ENCODE measurements at places on chromosomes 12 and 14.
A peak's percentile ranks its signal among the peaks of the same experiment; 100 is the strongest.

DNA sequence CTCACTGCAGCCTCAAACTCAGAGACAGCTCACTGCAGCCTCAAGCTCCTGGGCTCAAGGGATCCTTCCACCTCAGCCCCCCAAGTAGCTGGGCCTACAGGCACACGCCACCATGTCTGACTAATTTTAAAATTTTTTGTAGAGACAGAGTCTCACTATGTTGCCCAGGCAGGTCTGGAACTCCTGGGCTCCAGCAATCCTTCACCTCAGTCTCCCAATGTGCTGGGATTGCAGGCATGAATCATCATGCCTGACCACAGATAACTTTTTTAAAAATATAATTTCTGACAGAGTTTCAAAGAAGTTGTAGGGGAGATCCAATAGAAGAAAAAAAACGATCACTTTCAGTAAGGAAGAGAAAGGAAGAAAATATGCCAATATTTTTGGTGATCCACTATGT, 189.7 kb upstream of the CDKN3 start:
- no peak overlapping the region for H3K27ac ChIP-seq
- no peak for DNase-seq
- H3K4me1 ChIP-seq, result peaks cover 3% of the 10 kb centered on the region
- no peaks in the 10 kb centered on the region for H3K27me3 ChIP-seq
- no peak overlapping the region for H3K4me3 ChIP-seq

DNA sequence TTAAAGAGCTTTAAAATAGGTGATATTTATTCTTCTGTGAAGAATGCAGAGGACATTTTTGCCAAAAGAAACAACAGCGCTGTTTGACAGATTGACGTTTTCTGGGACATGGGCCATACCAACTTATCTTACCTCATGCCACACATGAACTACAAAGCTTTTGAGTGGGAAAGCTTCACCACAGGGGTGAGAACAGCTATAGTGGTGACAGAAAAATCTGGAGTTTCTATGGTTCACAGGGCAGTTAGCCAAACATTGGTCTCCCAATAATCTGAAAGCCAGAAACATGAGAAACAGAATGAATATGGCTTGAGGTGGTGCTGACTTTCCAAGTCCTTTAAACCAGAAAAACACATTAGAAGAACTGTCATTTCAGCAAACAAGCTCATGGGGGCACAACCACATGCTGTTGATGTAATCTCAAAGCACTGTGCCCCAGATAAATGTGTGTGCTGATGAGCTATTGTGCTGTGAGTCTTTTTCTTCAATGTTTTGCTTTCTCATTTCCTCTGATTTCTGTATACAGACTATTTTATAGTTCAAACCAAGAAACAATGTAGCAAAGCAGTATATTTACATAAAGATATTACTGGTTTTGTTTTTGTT, 905.4 kb downstream of the SLC16A7 start:
- peak; percentile 74 for DNase-seq
- no peaks in the 10 kb centered on the region for H3K36me3 ChIP-seq
- H3K4me3 ChIP-seq, result no peak overlapping the region

- H3K4me3 ChIP-seq, result no peak overlapping the region
- no peaks in the 10 kb centered on the region for H3K4me1 ChIP-seq
- H3K27me3 ChIP-seq, result no peaks in the 10 kb centered on the region
- H3K36me3 ChIP-seq, result no peaks in the 10 kb centered on the region
- no peak overlapping the region for H3K27ac ChIP-seq
- DNase-seq, result no peak
Measured at GRCh38 chr14:56884617-56885016, 74.3 kb upstream of the OTX2 start.

DNA sequence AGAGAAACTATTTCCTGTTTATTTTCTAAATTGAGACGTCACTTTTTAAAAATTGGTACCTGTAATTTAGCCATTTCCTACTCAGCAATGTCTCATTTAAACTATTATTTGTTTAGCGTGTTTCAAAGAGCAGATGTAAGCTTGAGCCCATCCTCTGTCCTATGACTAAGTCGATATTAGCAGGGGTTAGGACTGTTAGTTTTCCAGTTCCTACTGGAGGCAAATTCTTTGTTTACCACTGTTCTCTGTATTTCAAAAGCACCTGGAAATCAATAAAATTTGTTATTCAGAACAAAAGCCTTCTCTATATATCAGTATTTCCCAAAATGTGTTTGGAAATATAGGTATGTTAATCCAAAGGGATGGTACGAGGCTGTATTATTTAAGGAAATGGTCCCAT, 42.4 kb downstream of the MDM2 start:
- no peak overlapping the region for H3K27ac ChIP-seq
- H3K4me1 ChIP-seq, result no peaks in the 10 kb centered on the region
- H3K4me3 ChIP-seq, result no peak overlapping the region
- no peaks in the 10 kb centered on the region for H3K27me3 ChIP-seq

DNA sequence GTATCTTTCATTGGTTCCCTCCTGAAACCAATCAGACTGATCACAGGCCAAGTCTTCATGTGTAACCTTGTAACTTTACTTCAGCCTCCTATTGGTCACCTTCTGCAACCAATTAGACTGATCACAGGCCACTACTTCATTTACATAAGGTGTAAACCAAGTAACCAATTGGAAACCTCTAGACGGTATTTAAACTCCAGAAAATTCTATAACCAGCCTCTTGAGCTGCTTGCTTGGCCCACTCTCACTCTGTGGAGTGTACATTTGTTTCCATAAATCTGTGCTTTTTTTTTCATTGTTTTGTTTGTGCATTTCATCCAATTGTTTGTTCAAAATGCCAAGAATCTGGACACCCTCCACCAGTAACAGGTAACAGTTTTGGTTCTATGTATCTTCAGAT, 47.5 kb downstream of the EIF2S3B start:
- no peak overlapping the region for H3K4me3 ChIP-seq
- H3K4me1 ChIP-seq, result no peaks in the 10 kb centered on the region
- DNase-seq, result no peak
- no peak overlapping the region for H3K27ac ChIP-seq
- no peaks in the 10 kb centered on the region for H3K36me3 ChIP-seq

- H3K4me1 ChIP-seq, result no peaks in the 10 kb centered on the region
- no peak overlapping the region for H3K4me3 ChIP-seq
- no peak overlapping the region for H3K27ac ChIP-seq
- no peaks in the 10 kb centered on the region for H3K36me3 ChIP-seq
- H3K27me3 ChIP-seq, result no peaks in the 10 kb centered on the region
Measured at GRCh38 chr12:116194935-116195431, 82.5 kb downstream of the MED13L start.

DNA sequence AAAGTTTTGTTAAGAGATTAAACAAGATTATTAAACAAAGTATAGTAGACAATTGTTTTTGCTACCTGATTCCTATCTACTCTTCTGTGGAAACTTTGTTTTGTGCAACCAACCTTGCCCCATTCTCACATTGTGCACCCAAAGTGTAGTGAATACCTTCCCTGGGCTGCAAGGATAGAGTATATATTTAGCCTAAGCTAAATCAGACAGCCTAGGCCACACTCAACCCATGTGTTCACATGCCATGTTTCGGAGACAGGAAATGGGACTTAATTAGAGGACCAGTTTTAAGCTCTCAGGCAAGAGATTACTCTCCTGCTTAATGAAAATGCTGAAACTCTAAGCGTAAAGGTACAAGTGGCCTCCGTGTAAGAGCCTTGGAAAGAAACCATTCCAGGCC, 734.9 kb upstream of the USP15 start:
- H3K27me3 ChIP-seq, result no peaks in the 10 kb centered on the region
- H3K36me3 ChIP-seq, result no peaks in the 10 kb centered on the region
- H3K4me3 ChIP-seq, result no peak overlapping the region
- no peak for DNase-seq
- H3K4me1 ChIP-seq, result no peaks in the 10 kb centered on the region
- H3K27ac ChIP-seq, result no peak overlapping the region

GRCh38 chr14:102317564-102318248, 1.8 kb upstream of the ZNF839 start:
- no peaks in the 10 kb centered on the region for H3K27me3 ChIP-seq
- H3K36me3 ChIP-seq, result no peaks in the 10 kb centered on the region
- peaks cover 9% of the 10 kb centered on the region for H3K4me1 ChIP-seq
- DNase-seq, result no peak
- peak overlapping the region; percentile 65 for H3K4me3 ChIP-seq

- H3K27me3 ChIP-seq, result no peaks in the 10 kb centered on the region
- no peak overlapping the region for H3K4me3 ChIP-seq
- peaks cover 21% of the 10 kb centered on the region for H3K4me1 ChIP-seq
- DNase-seq, result peak; percentile 49
- no peak overlapping the region for H3K27ac ChIP-seq
Measured at GRCh38 chr12:180445-180844, 33.5 kb downstream of the SLC6A12 start.

GRCh38 chr14:50403419-50403818, 6.7 kb upstream of the CDKL1 start:
- H3K27ac ChIP-seq, result peak overlapping the region; percentile 34
- no peaks in the 10 kb centered on the region for H3K36me3 ChIP-seq
- no peak for DNase-seq
- H3K27me3 ChIP-seq, result no peaks in the 10 kb centered on the region
- no peak overlapping the region for H3K4me3 ChIP-seq

DNA sequence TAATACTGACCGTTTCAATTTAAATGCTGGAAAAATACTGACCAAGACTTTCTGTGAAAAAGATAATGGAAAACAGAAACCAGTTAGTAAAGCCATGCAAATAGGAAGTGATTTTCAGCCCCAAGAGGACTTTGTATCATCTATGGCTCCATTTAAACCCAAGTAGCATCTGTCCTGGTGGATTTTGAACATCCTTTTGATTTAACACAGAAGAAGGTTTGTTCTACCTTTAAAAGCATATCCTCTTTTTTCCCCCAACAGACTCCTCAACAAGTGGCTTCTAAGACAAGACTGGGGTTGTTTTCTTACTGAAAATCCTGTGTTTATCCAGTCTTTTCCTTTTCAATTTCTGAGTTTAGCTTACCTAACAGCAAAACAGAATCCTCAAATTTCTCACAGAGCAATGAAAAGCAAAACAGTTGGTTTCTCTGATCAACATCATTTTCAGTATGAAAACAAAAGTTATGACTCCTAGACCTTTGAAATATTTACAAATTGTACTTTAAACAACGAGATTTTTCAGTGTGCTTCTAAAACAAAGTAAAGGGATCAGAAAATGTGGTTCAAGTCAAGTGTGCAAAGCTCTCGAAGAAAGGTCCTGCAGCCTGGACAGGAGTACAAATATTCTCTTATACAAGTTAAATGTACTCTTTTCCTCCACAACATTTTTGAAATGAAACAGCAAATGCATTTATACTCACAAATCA, 2.9 kb downstream of the PHLDA1 start:
- peak; percentile 35 for DNase-seq
- H3K27ac ChIP-seq, result peak overlapping the region; percentile 97
- H3K36me3 ChIP-seq, result peaks cover 8% of the 10 kb centered on the region
- peak overlapping the region; percentile 94 for H3K4me3 ChIP-seq
- H3K27me3 ChIP-seq, result no peaks in the 10 kb centered on the region

- no peak overlapping the region for H3K27ac ChIP-seq
- H3K27me3 ChIP-seq, result no peaks in the 10 kb centered on the region
- H3K4me3 ChIP-seq, result no peak overlapping the region
Measured at GRCh38 chr14:76923431-76924370, 97.5 kb downstream of the LRRC74A start.

DNA sequence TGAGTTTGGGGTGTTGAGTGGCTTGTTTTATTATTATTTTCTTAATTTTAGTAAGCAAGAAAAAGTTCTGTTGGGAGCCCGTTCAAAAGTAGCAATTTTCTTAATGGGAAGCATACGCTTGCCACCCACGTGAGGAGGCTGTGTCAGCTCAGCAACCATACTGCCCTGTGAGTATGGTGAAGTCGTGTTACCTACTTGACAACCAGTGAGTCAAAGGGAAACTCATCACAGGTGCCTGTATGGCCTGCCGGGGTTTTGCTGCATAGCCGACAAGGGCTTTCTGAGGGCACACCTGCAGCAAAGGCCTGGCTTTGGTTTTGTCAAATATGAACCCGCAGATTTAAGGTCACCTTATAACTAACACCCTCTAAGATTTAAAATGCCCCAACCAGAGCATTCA, 31.1 kb downstream of the PITPNM2 start:
- no peaks in the 10 kb centered on the region for H3K36me3 ChIP-seq
- no peak overlapping the region for H3K27ac ChIP-seq
- peaks cover 8% of the 10 kb centered on the region for H3K4me1 ChIP-seq
- H3K27me3 ChIP-seq, result no peaks in the 10 kb centered on the region
- no peak for DNase-seq

DNA sequence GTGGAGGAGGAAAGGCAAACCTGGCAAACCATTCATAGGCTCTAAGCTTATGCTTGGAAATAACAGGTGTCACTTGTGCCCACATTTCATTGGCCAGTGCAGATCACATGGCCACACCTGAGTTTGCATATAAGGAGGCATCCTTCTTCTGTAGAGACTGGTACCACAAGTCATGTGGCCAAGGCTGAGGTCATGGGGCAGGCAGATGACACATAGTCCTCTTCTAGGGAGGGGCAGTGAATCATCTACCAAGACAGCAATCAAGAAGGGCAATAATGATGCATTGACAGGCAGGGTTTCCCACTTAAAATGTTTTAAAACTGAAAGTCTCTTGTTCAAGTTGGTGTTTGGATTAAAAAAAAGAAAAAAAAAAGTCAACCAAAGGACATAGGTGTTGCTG, 77.3 kb downstream of the DAAM1 start:
- no peak overlapping the region for H3K27ac ChIP-seq
- H3K27me3 ChIP-seq, result no peaks in the 10 kb centered on the region

DNA sequence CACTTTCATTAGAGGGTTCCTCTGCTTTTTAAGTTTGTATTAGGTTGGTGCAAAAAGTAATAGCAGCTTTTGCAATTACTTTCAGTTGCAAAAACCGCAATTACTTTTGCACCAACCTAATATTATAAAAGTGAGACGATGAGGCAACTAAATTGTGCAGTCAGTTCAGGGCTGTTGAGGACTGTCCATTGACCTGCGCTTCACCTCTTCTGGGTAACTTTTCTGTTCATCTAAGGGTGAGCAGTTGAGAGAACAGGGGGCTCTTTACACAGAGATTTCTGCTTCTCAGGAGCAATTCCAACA, 191.3 kb downstream of the AACS start:
- H3K27ac ChIP-seq, result no peak overlapping the region
- DNase-seq, result no peak
- no peaks in the 10 kb centered on the region for H3K36me3 ChIP-seq
- no peaks in the 10 kb centered on the region for H3K4me1 ChIP-seq
- no peak overlapping the region for H3K4me3 ChIP-seq

DNA sequence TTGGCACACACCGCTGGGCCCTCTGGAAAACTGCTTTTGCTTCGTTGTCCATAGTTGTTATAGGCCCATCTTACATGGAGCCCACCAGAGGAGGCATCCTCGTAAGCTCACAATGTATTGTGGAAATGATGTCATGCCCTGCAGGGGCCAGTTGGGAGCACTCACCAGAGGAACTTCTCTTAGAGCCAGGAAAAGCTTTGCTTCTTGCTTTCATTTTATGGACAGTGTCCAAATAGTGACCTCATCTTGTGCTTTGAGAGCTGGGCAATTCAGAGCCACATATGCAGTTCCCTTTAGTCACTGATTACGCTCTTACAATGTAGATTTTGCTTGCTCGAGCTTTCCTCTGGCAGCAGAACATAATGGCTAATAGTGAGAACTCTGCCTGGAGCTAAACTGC, 275.6 kb downstream of the AACS start:
- no peaks in the 10 kb centered on the region for H3K36me3 ChIP-seq
- DNase-seq, result peak; percentile 89
- H3K27ac ChIP-seq, result no peak overlapping the region
- H3K4me1 ChIP-seq, result no peaks in the 10 kb centered on the region
- no peak overlapping the region for H3K4me3 ChIP-seq

- no peak overlapping the region for H3K27ac ChIP-seq
- no peak overlapping the region for H3K4me3 ChIP-seq
- peaks cover 6% of the 10 kb centered on the region for H3K4me1 ChIP-seq
- DNase-seq, result peak; percentile 89
- no peaks in the 10 kb centered on the region for H3K27me3 ChIP-seq
Measured at GRCh38 chr14:61153431-61153830, 127.7 kb downstream of the TMEM30B start.

Measured in fibroblast of lung (primary cell).